Tibial nerve (tissue), 4 donors: ENCODE measurements at places on chromosomes 5 and 9. TPM values are rescaled to one million over a fixed set of nuclear protein-coding genes. Genes with fewer than 3 reads are reported as not detected.

CTXN3 gene
- not detected for total RNA-seq

RAD50 gene
- 38.0 TPM for total RNA-seq

ECSCR gene
- total RNA-seq, result 12.8 TPM

PIP5K1B gene
- 6.8 TPM for total RNA-seq

ASTN2 gene
- 9.0 TPM for total RNA-seq

GABRB2 gene
- total RNA-seq, result 3.9 TPM

NR5A1 gene
- not detected for total RNA-seq

PCDHB4 gene
- 19.8 TPM for total RNA-seq

TEX48 gene
- total RNA-seq, result not detected

SMIM33 gene
- not detected for total RNA-seq

VDAC1 gene
- 64.7 TPM for total RNA-seq

FST gene
- total RNA-seq, result 27.3 TPM

WNT8A gene
- total RNA-seq, result not detected

CDKN2B-AS1 gene
- total RNA-seq, result 1.5 TPM
